Prostate gland (tissue), 2 donors: ENCODE measurements at places on chromosomes 2 and 18. TPM values are rescaled to one million over a fixed set of nuclear protein-coding genes. Genes with fewer than 3 reads are reported as not detected.

DNA sequence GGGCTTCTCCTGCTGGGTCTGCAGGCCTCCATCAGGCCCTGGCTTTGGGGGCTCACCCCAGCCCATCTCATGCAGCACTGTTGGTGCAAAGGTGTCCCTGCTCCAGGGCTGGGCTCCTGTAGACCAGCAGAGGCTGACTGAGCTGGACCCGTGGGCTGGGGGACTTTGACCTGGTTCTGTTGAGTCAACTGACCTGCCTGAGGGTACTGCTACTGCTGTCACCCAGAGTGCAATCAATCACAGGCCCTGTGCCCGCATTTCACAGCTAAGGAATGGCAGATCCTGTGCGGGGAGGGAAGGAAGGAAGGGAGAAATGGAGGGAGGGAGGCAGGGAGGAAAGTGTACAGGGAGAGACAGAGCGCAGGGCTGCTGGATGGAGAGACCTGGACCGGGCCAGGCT lies 136.8 kb downstream of the TPO start:
- no peak for DNase-seq
- H3K36me3 ChIP-seq, result no peaks in the 10 kb centered on the region
- no peaks in the 10 kb centered on the region for H3K4me1 ChIP-seq

- no peaks in the 10 kb centered on the region for H3K36me3 ChIP-seq
- DNase-seq, result no peak
- no peak overlapping the region for H3K4me3 ChIP-seq
- no peaks in the 10 kb centered on the region for H3K27me3 ChIP-seq
These were observed 110.3 kb upstream of the MAP4K4 start for GRCh38 chr2:101587251-101587650.

DNA sequence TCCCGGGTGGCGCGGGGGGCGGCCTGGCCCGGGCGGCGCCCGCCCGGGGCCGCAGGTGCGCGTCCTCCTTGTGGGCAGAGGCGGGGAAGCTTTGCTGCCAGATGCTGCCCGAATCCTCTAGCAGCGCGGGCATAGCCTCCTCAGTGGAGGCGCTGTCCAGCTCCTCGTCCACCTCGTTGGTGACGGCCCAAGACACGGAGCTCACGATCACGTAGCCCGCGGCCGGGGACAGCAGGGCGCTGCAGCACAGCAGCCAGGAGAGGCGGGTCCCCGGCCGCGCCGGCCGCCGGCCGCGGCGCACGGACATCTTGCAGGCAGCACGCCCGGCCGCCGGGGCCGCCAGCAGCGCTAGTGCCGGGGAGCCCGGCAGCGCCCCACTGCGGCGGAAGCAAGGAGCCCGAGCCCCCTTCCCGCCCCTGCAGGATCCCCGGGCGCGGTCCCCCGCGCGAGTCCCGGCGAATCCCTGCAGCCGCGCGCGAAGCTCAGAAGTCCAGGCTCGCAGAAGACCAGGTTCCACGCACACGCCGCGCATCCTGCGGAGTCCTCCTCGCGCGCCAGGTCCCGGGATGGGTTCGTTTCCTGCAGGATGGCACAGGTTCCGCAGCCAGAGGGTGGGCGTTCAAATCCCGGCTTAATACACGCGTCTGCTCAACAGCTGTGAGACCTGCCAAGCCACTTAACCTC lies at the start of gene CREG2:
TSS of gene CREG2 (minus strand) at position 353 of the 684 bp plus-strand sequence. CDS start at position 307, 46 bp downstream.
- no peaks in the 10 kb centered on the region for H3K36me3 ChIP-seq
- H3K27me3 ChIP-seq, result no peaks in the 10 kb centered on the region
- peak; percentile 53 for DNase-seq
- no peaks in the 10 kb centered on the region for H3K4me1 ChIP-seq
- peak within 1 kb of the TSS; percentile 31 for H3K4me3 ChIP-seq
- no peak within 1 kb of the TSS for H3K27ac ChIP-seq

GRCh38 chr2:37833423-37833822 lies 91.7 kb upstream of the RMDN2 start:
- H3K4me3 ChIP-seq, result no peak overlapping the region
- H3K27ac ChIP-seq, result no peak overlapping the region
- no peaks in the 10 kb centered on the region for H3K27me3 ChIP-seq
- DNase-seq, result no peak

DNA sequence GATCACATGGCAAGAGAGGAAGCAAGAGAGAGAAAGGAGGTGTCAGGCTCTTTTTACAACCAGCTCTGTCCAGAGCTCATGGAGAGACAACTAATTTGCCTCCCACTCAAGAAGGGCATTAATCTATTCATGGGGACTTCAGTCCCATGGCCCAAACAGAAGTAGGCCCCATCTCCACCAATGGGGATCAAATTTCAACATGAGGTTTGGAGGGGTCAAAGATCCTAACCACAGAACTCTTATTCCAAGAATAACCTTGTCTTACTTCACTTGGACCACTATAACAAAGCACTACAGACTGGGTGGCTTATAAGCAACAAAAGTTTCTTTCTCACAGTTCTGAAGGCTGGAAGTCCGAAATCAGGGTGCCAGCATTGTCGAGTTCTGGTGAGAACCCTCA lies 31.8 kb downstream of the GRB14 start:
- no peak overlapping the region for H3K4me3 ChIP-seq
- no peaks in the 10 kb centered on the region for H3K4me1 ChIP-seq
- no peaks in the 10 kb centered on the region for H3K36me3 ChIP-seq
- H3K27me3 ChIP-seq, result no peaks in the 10 kb centered on the region
- no peak for DNase-seq

DNA sequence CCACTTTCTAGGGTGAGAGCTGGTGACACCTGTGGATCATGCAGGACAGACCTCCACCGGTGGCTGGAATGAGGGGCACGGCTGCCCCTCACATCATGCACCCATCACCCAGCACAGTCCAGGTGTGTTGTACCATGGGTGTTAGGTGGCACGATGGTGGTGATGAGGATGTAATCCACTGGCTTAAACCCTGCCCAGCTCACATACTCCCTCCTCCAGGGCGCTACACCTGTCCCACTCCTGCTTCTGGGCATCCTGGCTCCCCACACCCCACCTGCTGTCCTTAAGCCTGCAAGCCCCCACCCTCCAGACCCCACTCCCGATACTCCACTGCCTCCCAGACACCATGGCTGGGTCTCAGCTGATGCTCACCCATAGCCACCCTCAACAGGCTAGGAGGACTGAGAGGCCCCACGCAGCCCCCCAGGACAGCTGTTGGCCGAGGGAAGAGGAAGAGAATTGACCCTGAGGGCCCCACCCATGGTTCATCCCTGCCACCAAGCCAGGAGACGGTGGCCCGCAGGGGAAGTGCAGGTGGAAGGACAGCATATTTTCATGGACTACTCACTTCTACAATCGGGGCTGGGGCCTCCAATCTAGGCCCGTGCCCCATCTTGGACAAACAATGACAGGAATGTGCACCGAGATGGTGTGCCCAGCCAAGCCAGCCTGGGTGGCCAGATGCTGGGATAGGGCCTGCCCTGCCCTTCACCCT lies 34.3 kb downstream of the MAL start:
- H3K36me3 ChIP-seq, result no peaks in the 10 kb centered on the region
- no peak overlapping the region for H3K27ac ChIP-seq
- H3K4me1 ChIP-seq, result no peaks in the 10 kb centered on the region
- peaks cover 3% of the 10 kb centered on the region for H3K27me3 ChIP-seq
- H3K4me3 ChIP-seq, result no peak overlapping the region

DNA sequence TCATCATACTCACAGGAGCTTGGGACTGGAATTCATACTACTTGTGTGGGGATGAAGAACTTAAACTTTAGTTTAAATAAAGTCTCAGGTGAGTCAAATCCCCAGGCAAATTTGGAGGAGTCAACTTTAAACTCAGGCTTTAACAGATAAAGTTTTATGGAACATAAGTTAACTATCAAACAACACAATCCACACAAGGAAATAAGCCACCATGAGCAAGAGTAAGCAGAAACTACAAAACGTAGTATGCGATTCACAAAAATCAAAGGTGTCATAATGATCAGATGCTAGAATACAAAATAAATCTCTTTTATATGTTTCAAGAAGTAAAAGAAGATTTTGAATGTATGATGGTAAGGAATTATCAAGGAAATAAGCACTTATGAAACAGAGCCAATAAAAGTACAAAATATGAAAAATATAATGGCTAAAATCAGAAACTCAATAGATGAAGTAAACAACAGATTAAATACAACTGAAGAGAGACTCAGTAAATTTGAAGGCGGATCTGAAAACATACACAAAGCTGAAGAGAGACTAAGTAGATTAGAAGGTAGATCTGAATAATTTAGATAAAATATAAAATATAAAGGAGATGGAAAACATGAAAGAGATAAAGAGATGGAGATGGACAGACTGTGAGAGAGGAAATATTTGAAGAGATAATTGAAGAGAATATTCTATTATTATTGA lies 97.5 kb upstream of the TWIST2 start:
- no peaks in the 10 kb centered on the region for H3K36me3 ChIP-seq
- H3K27ac ChIP-seq, result no peak overlapping the region
- no peaks in the 10 kb centered on the region for H3K27me3 ChIP-seq
- H3K4me1 ChIP-seq, result no peaks in the 10 kb centered on the region
- H3K4me3 ChIP-seq, result no peak overlapping the region

DNA sequence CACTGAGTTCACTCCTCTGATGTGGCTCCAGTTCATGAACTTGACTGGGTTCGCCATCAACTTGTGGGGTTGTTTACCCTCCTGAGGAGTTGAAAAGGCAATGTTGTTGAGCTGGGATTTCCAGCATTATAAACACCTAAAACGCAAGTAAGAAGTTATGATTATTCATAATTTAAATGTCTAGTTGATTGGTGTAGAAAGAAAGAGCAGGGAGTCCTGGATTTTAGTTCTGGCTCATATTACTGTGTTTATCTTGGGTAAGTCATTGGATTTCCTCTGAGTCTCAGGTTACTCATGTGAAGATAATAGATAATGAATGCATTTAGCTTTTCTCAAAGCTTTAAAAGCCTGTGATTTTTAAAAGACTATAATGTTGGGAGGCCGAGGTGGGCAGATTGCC lies 438.0 kb upstream of the CDH20 start:
- H3K4me3 ChIP-seq, result no peak overlapping the region
- DNase-seq, result no peak
- no peaks in the 10 kb centered on the region for H3K4me1 ChIP-seq
- H3K27ac ChIP-seq, result no peak overlapping the region
- no peaks in the 10 kb centered on the region for H3K36me3 ChIP-seq

The ADCYAP1 gene
- total RNA-seq, result 2.2 TPM
